ENCODE measurements at places on chromosomes 5 and 9.

DNA sequence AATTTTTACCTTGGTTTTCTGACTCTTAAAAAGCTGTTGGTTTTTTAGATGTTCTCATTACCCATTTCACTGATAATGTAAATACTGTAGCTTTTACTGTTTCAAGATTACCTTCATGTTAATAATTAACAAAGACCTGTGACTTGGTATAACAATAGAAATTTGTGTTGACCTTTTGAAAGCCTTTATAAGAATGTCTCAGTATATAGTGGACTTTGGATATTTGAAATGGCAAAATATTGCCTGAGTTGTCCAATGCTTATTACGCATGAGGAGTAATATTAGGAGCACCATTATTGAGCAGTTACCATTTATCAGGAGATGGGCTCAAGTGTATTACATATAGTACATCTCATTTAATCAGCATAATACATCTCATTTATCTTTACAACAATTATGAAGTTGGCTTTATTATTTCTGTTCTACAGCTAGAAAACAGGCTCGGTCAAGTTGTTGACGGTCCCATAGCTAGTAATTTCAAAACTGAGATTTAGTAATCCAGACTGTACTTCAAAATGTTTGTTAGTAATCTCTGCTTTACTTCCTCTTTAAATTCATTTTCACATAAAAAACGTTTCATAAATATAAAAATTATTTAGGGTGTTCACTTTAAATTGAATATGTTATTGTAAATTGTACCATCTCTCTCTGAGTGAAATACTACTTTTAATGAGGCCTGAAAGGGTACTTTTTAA, 50.7 kb upstream of the FKTN start:
- no peak for DNase-seq
- H3K27me3 ChIP-seq = no peaks in the 10 kb centered on the region
- no peak overlapping the region for H3K4me3 ChIP-seq
- H3K27ac ChIP-seq = no peak overlapping the region

DNA sequence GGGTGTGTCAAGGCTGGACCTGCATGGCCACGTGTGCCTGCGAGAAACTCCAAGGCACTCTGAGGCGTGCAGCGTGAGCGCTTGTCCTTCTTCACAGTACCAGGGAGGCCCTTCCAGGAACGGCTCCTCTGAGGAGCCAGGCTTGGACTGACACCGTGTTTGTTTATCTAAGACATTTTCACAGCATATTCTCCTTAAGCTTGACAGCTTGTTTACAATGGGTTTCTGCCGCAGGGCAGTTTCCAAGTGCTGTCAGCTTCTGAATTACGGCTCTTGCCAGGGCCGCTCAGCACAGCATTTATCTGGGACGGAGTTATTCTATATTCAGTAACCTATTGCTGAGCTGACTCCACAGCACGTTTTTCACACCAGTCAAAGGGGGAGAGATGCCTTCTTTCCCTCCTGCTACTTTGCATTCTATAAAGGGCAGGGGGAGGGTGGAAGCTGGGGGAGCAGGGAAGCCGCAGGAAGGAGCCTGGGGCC, 98.4 kb downstream of the LMNB1 start:
- no peak for DNase-seq
- no peak overlapping the region for H3K27ac ChIP-seq
- H3K27me3 ChIP-seq = no peaks in the 10 kb centered on the region
- no peaks in the 10 kb centered on the region for H3K4me1 ChIP-seq
- peaks cover 5% of the 10 kb centered on the region for H3K36me3 ChIP-seq

- no peaks in the 10 kb centered on the region for H3K27me3 ChIP-seq
- H3K4me1 ChIP-seq = peaks cover 4% of the 10 kb centered on the region
- no peaks in the 10 kb centered on the region for H3K36me3 ChIP-seq
- H3K4me3 ChIP-seq = no peak overlapping the region
Measured at GRCh38 chr5:72156946-72157624, 49.8 kb downstream of the MAP1B start.

DNA sequence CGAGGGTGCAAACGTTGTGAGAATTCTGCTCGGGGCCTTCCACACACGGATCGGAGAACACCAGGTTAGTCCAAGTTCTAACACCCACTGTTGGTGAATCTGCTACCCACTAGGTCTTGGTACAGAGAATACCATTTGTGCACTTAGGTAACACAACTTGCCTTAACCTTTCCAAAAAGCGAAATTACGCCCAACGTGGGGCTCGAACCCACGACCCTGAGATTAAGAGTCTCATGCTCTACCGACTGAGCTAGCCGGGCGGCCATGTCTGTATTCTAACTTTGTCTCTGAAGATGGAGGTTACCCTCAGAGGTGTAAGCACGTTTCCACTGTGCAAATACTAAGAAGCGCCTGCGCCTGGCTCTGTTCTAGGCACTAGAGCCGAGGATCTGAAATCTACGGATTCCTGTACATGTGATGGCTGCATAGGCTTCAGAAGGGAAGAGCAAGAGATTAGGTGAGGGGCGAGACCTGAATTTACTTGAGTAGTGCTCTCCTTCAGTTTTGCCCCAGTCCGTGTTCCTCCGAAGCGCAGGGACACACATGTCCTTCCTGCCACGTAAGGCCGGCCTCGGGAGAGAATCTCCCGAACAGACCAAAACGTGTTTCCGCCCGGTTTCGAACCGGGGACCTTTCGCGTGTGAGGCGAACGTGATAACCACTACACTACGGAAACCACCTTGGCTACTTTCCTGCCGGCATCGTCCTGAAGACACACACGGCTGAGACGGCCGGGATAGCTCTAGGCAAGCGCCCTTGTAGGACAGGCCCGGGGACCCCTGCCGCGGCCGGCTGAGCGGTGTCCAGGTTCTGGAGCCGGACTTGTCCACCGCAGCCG, 1.1 kb upstream of the TRIM41 start:
- no peaks in the 10 kb centered on the region for H3K4me1 ChIP-seq
- peak; percentile 99 for DNase-seq
- peak overlapping the region; percentile 71 for H3K4me3 ChIP-seq
- no peaks in the 10 kb centered on the region for H3K27me3 ChIP-seq
- H3K36me3 ChIP-seq = no peaks in the 10 kb centered on the region

DNA sequence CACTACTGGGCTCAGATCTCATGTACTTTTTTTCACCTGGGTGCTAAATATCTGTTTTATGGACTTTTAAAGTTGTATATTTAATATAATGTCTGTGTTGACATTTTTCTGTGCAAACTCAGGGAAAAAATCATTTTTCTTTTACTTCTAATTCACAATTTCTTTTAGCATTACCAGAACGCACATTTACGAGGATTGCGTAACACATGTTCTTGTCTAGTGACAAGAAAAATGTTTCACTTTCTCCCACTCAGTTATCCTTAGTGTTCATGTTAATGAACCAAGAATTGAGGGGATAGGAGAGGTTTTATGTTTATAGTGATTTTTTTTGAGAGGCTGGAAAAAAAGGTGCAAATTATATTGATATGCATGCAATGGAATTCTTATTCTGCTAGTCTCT, 86.3 kb upstream of the PJA2 start:
- DNase-seq = no peak
- no peak overlapping the region for H3K27ac ChIP-seq
- H3K4me3 ChIP-seq = no peak overlapping the region
- no peaks in the 10 kb centered on the region for H3K27me3 ChIP-seq
- no peaks in the 10 kb centered on the region for H3K4me1 ChIP-seq
- no peaks in the 10 kb centered on the region for H3K36me3 ChIP-seq

GRCh38 chr5:121634946-121635345, 216.7 kb upstream of the FTMT start:
- DNase-seq = no peak
- H3K36me3 ChIP-seq = no peaks in the 10 kb centered on the region
- H3K4me3 ChIP-seq = no peak overlapping the region
- H3K27ac ChIP-seq = no peak overlapping the region
- no peaks in the 10 kb centered on the region for H3K27me3 ChIP-seq

DNA sequence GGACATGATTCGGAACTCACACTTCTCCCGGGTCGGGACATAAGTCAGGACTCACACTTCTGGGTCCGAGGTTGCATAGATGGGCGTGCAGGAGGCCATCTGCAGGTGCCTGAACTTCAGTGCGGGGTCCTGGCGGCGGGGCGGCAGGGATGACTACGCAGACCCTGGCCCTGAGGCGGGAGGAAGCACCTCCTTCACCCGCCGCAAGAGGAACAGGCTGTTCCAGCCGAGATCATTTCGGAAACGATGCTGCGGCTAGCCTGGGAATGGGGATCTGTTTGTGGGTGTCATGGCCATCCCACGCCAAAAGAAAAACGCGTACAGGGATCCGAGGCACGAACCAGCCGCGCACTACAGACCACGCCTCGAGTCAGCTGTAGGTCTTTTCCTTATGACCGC, 196.6 kb downstream of the TTLL11 start:
- DNase-seq = no peak
- no peak overlapping the region for H3K27ac ChIP-seq
- no peaks in the 10 kb centered on the region for H3K4me1 ChIP-seq

DNA sequence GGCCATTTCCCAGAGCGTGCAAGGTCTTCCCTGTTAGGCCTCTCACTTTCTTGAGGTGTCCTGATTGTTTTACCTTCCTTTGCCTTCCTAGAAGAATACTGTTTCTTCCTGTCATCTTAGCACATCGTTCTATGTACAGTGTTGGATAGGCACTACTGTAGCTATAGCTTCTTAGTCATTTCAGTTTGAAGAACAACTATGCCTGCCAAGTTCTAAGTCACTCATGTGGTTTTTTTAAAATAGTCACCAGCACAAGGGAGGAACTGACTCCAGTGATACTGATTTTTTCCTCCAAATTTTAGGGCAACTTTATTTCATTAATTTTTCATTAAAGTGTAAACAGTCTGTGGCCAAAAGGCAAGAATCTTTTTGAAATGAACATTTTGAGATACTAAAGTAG, 122.4 kb upstream of the NR5A1 start:
- H3K4me3 ChIP-seq = no peak overlapping the region
- DNase-seq = no peak
- H3K27ac ChIP-seq = no peak overlapping the region

DNA sequence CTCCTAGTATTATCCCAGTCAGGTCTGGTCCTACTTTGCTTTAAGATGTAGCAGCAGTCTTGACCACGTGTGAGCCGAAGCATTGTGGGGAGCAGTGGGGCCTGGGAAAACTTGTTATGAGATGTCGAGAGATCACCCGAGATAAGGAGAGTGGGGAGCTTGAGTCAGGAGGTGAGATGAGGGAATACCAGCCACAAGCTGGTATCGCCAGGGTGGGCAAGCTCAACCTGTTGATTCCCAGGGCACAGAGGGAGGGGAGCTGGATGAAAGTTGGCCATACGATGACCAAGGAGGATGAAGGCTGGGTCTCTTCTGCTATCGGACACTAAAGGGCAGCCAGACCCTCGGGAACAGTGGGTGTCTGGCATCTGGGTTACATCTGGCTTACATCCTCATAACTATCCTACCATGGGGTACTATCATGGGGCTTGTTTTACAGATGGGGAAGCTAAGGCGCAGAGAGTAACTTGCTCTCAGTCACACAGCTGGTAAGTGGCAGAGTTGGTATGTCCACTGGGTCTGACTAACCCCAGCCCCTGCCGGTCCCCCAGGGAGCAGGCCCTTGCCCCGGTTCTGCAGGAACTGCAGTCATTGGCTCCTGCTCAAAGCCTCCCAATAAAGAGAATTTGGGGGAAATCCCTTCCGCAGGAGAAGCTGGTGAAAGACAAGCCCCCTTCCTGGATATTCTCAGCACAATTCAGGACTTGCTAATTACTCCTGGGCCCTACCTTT, 13.4 kb upstream of the TIFAB start:
- no peak for DNase-seq
- H3K4me3 ChIP-seq = no peak overlapping the region
- H3K27me3 ChIP-seq = peaks cover 3% of the 10 kb centered on the region
- H3K27ac ChIP-seq = no peak overlapping the region
- no peaks in the 10 kb centered on the region for H3K36me3 ChIP-seq

GRCh38 chr5:139287890-139288635, 5.5 kb upstream of the MATR3 start:
- no peak overlapping the region for H3K4me3 ChIP-seq
- H3K27ac ChIP-seq = no peak overlapping the region
- H3K27me3 ChIP-seq = no peaks in the 10 kb centered on the region
- peaks cover 36% of the 10 kb centered on the region for H3K36me3 ChIP-seq

- H3K4me3 ChIP-seq = no peak overlapping the region
- H3K36me3 ChIP-seq = peaks cover 18% of the 10 kb centered on the region
- peaks cover 23% of the 10 kb centered on the region for H3K4me1 ChIP-seq
- DNase-seq = no peak
- H3K27me3 ChIP-seq = no peaks in the 10 kb centered on the region
Measured at GRCh38 chr5:126499853-126500342, 76.7 kb downstream of the GRAMD2B start.

DNA sequence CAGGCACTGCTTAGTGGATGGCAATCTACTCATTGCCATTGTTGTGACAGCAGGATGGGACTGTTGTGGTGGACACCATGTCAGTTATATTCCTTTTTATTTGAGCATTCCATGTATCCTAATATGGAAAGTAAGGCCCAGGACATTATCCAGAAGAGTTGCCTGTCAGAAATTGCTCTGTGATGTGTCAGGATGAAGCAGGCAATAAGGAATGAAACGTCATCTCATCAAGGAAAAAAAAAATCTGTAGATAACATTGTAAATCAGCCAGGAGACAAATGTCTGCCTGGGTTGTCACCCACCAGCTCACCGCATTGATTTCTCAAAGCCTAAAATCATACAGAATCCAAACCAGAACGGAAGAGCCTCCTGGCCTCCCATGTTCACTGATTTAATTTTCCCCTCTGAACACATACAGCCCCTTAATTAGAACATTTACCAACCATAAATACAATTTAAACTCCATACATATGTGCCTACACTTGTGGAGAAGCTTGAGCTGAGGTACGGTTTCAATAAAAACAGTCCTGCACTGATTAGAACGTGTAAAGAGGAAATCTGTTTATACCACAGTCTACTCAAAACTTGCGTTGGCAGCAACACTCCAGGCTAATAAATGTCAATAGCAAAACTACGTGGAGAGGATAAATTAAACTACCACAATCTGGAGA, 73.9 kb downstream of the FOXD1 start:
- peaks cover 19% of the 10 kb centered on the region for H3K27me3 ChIP-seq
- no peak overlapping the region for H3K4me3 ChIP-seq
- no peak overlapping the region for H3K27ac ChIP-seq
- DNase-seq = no peak
- H3K4me1 ChIP-seq = no peaks in the 10 kb centered on the region
- H3K36me3 ChIP-seq = no peaks in the 10 kb centered on the region

- no peak overlapping the region for H3K4me3 ChIP-seq
- H3K27ac ChIP-seq = no peak overlapping the region
- no peaks in the 10 kb centered on the region for H3K4me1 ChIP-seq
Measured at GRCh38 chr9:126419475-126419874, 92.8 kb downstream of the MVB12B start.

DNA sequence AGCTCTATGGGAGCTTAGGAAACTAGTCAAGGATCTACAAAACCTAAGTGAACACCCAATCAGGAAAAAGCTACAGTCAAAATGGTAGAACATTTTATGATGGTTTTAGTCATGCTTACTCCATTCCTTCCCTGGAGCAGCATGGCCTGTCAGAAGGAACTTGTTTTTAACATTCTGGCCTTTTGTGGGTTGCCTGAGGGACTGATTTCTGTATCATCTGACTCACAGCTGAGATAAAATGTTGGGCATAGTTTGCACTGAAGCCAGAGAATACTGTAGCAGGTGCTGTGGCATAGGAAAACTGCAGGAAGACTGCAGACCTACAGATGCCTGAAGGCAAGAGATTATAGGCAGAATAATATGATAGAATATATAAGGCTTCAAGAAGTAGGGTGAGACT, 719.6 kb upstream of the GRAMD2B start:
- H3K27ac ChIP-seq = no peak overlapping the region
- H3K4me3 ChIP-seq = no peak overlapping the region
- H3K27me3 ChIP-seq = no peaks in the 10 kb centered on the region
- H3K4me1 ChIP-seq = no peaks in the 10 kb centered on the region
